Right lobe of liver (tissue), 6 donors: ENCODE measurements at places on chromosomes 13 and 19.
A peak's percentile ranks its signal among the peaks of the same experiment; 100 is the strongest.

DNA sequence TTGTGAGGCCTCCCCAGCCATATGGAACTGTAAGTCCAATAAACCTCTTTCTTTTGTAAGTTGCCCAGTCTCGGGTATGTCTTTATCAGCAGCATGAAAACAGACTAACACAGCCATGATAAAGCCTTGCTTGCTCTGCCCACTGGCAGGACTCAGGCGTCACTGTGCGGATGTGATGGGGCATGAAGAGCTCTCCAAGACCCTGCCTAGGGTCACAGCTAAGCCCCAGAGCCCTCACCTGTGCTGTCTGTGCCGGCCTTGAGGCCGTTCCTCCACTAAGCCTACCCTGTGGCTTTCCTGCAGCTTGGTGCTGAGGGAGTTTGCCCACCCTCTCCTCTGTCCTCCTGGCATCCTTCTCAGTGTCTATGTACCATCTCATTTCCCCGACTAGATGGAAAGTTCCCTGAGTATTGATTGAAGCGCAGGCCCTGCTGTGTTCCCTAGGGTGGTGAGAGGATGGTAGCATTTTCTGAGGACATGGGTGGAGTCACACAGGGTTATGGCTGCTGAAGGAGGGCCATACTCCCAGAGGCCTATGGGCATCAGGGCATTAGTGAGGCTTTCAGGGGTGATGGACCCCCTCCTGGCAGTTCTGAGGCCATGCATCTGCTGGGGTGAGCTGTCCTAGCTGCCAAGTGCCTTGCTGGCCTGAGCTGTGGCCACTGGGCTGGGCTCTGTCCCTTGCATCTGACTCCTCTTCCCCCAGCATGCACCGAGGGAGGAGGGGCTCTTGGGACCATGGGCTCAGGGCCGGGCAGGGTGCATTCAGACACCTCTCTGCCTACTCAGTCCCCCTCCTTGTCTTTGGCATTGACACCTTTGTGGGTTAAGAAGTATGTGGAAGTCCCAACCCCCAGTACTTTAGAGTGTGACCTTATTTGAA is 75.3 kb downstream of the TEX29 start:
- no peak overlapping the region for H3K27ac ChIP-seq
- H3K4me1 ChIP-seq = no peaks in the 10 kb centered on the region
- no peaks in the 10 kb centered on the region for H3K36me3 ChIP-seq
- no peak for DNase-seq
- no peak overlapping the region for H3K4me3 ChIP-seq

- no peaks in the 10 kb centered on the region for H3K36me3 ChIP-seq
- no peak overlapping the region for H3K4me3 ChIP-seq
- H3K4me1 ChIP-seq = no peaks in the 10 kb centered on the region
Measured at GRCh38 chr13:97853550-97853949, 99.9 kb upstream of the IPO5 start.

- H3K4me3 ChIP-seq = no peak overlapping the region
- no peaks in the 10 kb centered on the region for H3K36me3 ChIP-seq
- no peaks in the 10 kb centered on the region for H3K27me3 ChIP-seq
- H3K4me1 ChIP-seq = no peaks in the 10 kb centered on the region
- no peak for DNase-seq
Measured at GRCh38 chr13:102903659-102904407, 58.0 kb downstream of the ERCC5 start.

- no peaks in the 10 kb centered on the region for H3K27me3 ChIP-seq
- no peaks in the 10 kb centered on the region for H3K4me1 ChIP-seq
- H3K4me3 ChIP-seq = no peak overlapping the region
- H3K36me3 ChIP-seq = peaks cover 4% of the 10 kb centered on the region
- DNase-seq = no peak
Measured at GRCh38 chr13:20412691-20413355, 112.8 kb downstream of the CRYL1 start.

- no peaks in the 10 kb centered on the region for H3K27me3 ChIP-seq
- no peak overlapping the region for H3K27ac ChIP-seq
- H3K36me3 ChIP-seq = no peaks in the 10 kb centered on the region
- no peak overlapping the region for H3K4me3 ChIP-seq
- H3K4me1 ChIP-seq = no peaks in the 10 kb centered on the region
- no peak for DNase-seq
Measured at GRCh38 chr19:16385821-16386220, 61.2 kb downstream of the KLF2 start.

GRCh38 chr19:4967738-4968461 is 1.0 kb upstream of the KDM4B start:
- DNase-seq = no peak
- H3K27me3 ChIP-seq = no peaks in the 10 kb centered on the region
- no peaks in the 10 kb centered on the region for H3K36me3 ChIP-seq
- no peak overlapping the region for H3K27ac ChIP-seq
- no peaks in the 10 kb centered on the region for H3K4me1 ChIP-seq
- no peak overlapping the region for H3K4me3 ChIP-seq

DNA sequence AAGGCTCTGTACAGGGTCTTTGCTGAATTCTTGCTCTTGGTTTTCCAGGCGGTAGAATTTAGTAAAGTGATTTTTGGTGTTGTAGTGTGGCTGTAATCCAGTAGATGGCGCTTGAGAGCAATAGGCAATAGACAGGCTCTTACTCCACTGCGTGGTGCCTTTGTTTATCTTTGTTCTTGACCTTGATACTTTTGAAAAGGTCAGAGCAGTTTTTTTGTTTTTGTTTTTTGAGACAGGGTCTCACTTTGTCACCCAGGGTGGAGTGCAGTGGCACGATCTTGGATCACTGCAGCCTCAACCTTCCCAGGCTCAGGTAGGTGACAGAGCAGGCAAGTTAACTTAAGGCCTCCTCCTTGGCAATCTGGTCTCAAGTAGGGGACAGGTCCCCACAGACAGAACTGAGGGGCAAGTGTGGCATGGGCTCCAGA is 12.2 kb upstream of the LILRA5 start:
- H3K36me3 ChIP-seq = no peaks in the 10 kb centered on the region
- H3K4me3 ChIP-seq = no peak overlapping the region
- no peak overlapping the region for H3K27ac ChIP-seq
- no peaks in the 10 kb centered on the region for H3K27me3 ChIP-seq

GRCh38 chr13:34748596-34748995 is 193.5 kb upstream of the NBEA start:
- no peaks in the 10 kb centered on the region for H3K36me3 ChIP-seq
- no peaks in the 10 kb centered on the region for H3K27me3 ChIP-seq
- H3K4me1 ChIP-seq = no peaks in the 10 kb centered on the region
- DNase-seq = no peak
- H3K4me3 ChIP-seq = no peak overlapping the region
- H3K27ac ChIP-seq = no peak overlapping the region

DNA sequence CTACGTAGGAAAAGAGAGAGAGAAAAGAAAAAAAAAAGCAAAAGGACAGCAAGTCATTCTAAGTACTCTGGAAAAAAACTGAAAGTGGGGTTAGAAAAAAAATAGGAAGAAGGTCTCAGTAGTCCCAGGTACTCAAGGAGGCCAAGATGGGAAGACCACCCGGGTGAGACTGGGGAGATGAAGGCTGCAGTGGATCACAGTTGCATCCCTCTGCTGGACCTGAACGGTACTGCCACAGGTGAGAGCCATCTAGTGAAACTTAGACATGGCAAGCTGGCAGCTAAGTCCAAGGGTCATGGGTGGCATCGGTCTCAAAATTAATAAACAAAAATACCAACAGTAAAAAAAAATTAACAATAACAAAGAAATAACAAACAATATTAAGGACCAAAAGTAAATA is 41.0 kb upstream of the ZNF91 start:
- no peaks in the 10 kb centered on the region for H3K4me1 ChIP-seq
- H3K4me3 ChIP-seq = no peak overlapping the region
- no peak overlapping the region for H3K27ac ChIP-seq
- H3K27me3 ChIP-seq = no peaks in the 10 kb centered on the region
- DNase-seq = no peak
- no peaks in the 10 kb centered on the region for H3K36me3 ChIP-seq

DNA sequence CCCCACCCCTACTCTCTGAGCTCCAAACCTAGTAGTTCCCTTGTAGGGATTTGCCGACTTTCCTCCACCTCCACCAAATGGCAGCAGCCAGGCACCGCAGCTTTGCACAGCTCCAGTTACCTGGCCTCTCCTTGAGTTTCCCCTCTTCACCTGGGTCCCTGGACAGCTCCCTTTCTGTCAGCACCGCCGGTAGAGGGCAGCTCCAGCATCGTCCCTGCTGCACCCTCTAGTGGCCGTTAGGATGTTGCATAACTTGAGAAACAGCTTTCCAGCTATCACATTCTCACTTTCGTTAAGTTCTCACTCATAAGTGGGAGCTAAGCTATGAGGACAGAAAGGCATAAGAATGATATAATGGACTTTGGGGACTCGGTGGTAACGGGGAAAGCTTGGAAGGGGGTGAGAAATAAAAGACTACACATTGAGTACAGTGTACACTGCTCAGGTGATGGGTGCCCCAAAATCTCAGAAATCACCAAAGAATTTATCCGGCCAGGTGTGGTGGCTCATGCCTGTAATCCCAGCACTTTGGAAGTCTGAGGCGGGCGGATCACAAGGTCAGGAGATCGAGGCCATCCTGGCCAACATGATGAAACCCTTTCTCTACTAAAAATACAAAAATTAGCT is 60.4 kb upstream of the OLFM4 start:
- DNase-seq = peak; percentile 76
- no peaks in the 10 kb centered on the region for H3K4me1 ChIP-seq
- H3K36me3 ChIP-seq = no peaks in the 10 kb centered on the region
- no peaks in the 10 kb centered on the region for H3K27me3 ChIP-seq
- H3K4me3 ChIP-seq = no peak overlapping the region

DNA sequence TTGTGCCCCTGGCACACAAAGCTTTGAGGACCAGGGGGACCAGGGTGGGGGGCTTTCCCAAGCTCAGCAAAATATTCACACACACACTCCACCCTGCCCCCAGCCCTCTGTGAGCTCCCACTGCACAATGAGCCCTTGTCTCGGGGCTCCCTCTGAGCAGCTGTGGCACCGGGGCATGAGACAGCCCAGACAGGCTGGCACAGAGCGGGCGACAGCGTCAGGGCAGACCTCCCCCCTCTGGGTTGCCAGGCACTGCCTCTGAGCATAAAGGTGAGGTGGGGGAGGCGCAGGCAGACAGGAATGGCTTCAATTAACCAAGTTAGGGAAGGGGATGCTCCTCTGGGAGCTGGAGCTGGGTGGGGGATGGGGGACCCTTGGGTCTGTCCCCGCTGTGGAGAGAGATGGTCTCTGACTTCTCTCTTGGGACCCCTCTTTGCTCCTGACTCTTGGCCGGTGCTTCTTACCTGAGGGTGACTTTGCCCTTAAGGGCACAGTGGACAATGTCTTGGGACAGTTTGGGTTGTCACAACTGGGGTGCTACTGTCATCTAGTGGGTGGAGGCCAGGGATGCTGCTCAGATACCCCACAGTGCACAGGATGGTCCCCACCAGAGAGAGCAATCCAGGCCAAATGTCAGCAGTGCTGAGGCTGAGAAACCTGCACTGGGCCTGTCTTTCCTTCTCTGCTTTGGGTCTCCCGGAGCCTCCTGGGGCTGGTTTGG is 30.3 kb downstream of the LYL1 start:
- no peak overlapping the region for H3K4me3 ChIP-seq
- no peak for DNase-seq
- H3K36me3 ChIP-seq = no peaks in the 10 kb centered on the region
- no peaks in the 10 kb centered on the region for H3K27me3 ChIP-seq
- H3K27ac ChIP-seq = no peak overlapping the region
- H3K4me1 ChIP-seq = no peaks in the 10 kb centered on the region

DNA sequence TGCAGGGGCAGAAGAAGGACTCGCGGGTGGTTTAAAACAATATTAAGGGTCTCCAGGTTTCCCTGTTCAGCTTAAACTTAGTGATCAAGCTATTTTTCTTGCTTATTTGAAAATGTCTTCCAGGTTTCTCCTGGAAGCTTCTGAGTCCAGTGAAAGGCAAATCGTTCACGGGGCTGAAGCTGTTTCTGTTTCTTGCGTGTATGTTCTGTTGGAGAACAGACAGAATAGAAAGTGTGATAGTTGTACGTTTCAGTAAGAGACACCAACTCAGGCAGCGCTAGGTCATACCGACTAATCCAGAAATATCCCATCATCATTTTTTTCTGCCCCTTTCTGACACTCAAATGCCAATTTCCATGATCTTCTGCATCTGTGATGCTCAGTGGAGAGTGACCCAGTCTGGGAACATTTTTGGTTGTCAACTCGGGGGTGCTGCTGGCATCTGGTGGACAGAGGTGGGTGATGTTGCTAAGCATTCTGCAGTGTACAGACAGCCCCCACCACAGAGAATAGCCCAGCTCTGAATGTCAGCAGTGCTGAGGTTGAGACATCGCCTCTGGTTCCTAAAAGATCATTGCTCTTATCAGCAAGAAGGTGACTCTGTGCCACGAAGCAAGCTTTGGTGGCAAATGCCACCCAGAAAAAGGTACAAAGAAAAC is 4.3 kb downstream of the KLF2 start:
- H3K27me3 ChIP-seq = no peaks in the 10 kb centered on the region
- peak overlapping the region; percentile 59 for H3K27ac ChIP-seq
- DNase-seq = no peak

GRCh38 chr19:46499692-46500091 is 4.0 kb upstream of the PNMA8B start:
- H3K4me3 ChIP-seq = no peak overlapping the region
- no peak for DNase-seq
- no peaks in the 10 kb centered on the region for H3K4me1 ChIP-seq
- no peak overlapping the region for H3K27ac ChIP-seq
- H3K27me3 ChIP-seq = no peaks in the 10 kb centered on the region

GRCh38 chr13:59112221-59112718 is 1051.5 kb downstream of the DIAPH3 start:
- no peaks in the 10 kb centered on the region for H3K36me3 ChIP-seq
- no peak overlapping the region for H3K4me3 ChIP-seq
- no peaks in the 10 kb centered on the region for H3K27me3 ChIP-seq
- no peak overlapping the region for H3K27ac ChIP-seq
- no peak for DNase-seq

GRCh38 chr19:13670846-13671245 is 93.5 kb upstream of the MRI1 start:
- DNase-seq = no peak
- no peak overlapping the region for H3K27ac ChIP-seq
- H3K4me3 ChIP-seq = no peak overlapping the region
- H3K27me3 ChIP-seq = no peaks in the 10 kb centered on the region

GRCh38 chr19:17725422-17726078 is 6.3 kb downstream of the MAP1S start:
- no peak overlapping the region for H3K27ac ChIP-seq
- H3K4me3 ChIP-seq = no peak overlapping the region
- H3K27me3 ChIP-seq = no peaks in the 10 kb centered on the region

DNA sequence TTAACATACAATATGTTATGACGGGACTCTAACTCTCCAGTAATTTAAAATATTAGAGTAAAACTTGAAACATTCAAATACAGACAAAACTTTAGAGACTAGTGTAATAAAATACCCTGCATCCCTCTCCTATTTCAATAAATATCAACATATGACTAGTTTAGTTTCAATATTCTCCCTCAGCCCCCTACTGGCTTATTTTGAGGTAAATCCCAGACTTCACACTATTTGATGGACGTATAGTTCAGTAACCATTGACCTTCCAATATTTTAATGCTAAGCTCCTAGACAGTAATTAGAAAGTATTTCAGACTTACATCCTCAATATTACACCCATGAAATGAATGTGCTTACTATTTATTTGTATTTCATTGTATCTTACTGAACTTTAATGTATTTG is 180.7 kb upstream of the STARD13 start:
- no peaks in the 10 kb centered on the region for H3K27me3 ChIP-seq
- H3K4me3 ChIP-seq = no peak overlapping the region
- no peak overlapping the region for H3K27ac ChIP-seq
- no peaks in the 10 kb centered on the region for H3K4me1 ChIP-seq
- DNase-seq = no peak
